ENCODE measurements at places on chromosomes 2 and 18. TPM values are rescaled to one million over a fixed set of nuclear protein-coding genes. Genes with fewer than 3 reads are reported as not detected.

DNA sequence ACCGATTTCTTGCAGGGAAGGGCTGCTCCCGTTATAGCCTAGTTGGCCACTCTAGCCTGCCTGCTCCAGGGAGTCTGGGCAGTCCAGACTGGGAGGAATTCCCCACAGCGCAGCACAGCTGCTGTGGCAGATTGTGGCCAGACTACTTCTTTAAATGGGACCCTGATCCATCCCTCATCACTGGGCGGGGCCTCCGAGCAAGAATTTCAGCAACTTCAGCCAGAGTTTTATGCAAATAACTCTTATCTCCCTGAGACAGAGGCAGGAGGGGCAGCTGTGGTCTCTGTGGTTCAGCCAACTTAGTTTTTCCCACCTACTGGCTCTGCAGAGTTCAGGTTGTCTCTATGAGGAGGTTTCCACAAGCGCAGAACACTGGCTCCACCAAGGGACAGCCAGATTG lies 1583.2 kb downstream of the SUCLG1 start:
- H3K4me3 ChIP-seq = no peak overlapping the region
- no peak for DNase-seq
- no peaks in the 10 kb centered on the region for H3K4me1 ChIP-seq
- no peak overlapping the region for H3K27ac ChIP-seq

Gene CRYGC
- not detected for total RNA-seq

Gene CFAP53
- 0.97 TPM for total RNA-seq

GRCh38 chr2:105746177-105747080 lies 1.7 kb downstream of the NCK2 start:
- peak overlapping the region; percentile 96 for H3K4me3 ChIP-seq
- peaks cover 78% of the 10 kb centered on the region for H3K4me1 ChIP-seq
- no peaks in the 10 kb centered on the region for H3K27me3 ChIP-seq
- DNase-seq = peak; percentile 96

DNA sequence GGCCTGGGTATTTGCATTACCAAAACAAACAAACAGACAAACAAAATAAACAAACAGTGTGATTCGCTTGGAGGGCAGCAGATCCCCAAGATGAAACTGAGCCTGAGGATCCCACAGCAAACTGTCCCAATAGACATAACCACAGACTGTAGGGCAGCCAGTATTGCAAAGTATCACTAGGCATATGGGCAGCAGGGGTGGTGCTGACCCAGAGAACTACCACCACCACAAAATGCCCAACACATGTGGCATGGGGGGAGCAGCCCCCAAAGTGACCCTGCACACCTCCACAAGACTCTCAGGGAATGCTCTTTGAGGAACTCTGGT lies 330.1 kb downstream of the CYRIA start:
- H3K27ac ChIP-seq = no peak overlapping the region
- DNase-seq = no peak
- H3K27me3 ChIP-seq = no peaks in the 10 kb centered on the region
- H3K36me3 ChIP-seq = no peaks in the 10 kb centered on the region

DNA sequence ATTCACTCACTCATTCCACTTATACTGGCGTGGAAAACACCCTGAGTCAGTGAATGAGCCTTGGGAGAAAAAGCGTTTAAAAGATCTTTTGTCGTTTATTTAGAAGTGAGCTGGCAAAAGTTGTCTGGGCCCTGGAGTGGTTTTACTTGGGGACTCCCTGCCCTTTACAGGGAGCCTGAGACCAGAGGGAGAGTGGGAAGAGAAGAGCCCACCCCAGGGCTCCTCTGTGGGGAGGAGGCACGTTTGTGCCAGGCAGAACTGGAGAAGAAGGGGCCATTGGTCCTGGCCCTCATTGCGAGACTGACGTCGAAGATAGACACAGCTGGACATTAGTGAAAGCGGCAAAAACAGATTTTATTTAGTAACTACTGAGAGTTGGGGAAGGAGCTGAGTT lies 25.7 kb downstream of the DCDC2C start:
- H3K27me3 ChIP-seq = peaks cover 21% of the 10 kb centered on the region
- H3K4me1 ChIP-seq = no peaks in the 10 kb centered on the region
- no peak for DNase-seq
- no peaks in the 10 kb centered on the region for H3K36me3 ChIP-seq

DNA sequence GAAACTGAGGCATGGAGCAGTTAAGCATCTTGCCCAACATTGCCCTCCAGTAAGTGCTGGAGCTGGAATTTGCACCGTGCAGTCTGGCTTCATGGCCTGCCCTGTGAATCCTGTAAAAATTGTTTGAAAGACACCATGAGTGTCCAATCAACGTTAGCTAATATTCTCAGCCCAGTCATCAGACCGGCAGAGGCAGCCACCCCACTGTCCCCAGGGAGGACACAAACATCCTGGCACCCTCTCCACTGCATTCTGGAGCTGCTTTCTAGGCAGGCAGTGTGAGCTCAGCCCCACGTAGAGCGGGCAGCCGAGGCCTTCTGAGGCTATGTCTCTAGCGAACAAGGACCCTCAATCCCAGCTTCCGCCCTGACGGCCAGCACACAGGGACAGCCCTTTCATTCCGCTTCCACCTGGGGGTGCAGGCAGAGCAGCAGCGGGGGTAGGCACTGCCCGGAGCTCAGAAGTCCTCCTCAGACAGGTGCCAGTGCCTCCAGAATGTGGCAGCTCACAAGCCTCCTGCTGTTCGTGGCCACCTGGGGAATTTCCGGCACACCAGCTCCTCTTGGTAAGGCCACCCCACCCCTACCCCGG lies 1.3 kb downstream of the PROC start:
- no peak overlapping the region for H3K27ac ChIP-seq
- H3K36me3 ChIP-seq = no peaks in the 10 kb centered on the region
- H3K27me3 ChIP-seq = peaks cover 54% of the 10 kb centered on the region

DNA sequence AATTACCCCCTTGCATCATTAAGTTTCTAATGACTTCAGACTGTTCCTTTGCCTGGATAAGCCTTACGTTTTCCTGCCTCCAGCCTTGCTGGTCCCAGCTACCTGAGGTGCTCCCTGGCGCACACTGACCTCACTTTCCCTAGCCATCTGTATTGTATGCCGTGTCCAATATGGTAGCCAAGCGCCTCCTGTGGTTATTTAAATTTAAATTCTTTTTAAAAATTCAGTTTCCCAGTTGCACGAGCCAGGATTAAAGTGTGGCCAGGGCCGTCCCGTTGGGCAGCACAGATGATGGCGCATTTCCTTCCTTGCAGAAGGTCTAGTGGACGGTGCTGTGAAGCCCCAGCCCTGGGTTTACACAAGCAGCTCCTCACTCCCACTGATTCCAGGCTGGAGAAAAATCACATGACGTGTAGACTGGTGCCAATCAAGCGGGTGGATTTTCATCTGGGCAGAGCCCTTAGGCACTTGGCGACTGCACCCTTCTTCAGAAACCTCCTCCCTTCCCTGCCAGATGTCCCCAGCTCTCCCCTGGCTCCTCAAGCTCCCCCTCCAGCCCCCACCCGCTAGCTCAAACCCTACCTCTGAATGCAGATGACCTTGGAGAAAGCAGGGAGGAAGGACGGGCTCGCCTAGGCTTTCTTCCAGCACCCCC lies 33.9 kb downstream of the ACKR3 start:
- DNase-seq = no peak
- H3K27ac ChIP-seq = no peak overlapping the region
- peaks cover 6% of the 10 kb centered on the region for H3K4me1 ChIP-seq
- peaks cover 26% of the 10 kb centered on the region for H3K27me3 ChIP-seq

GRCh38 chr2:167592441-167592840 lies 655.0 kb downstream of the STK39 start:
- peaks cover 5% of the 10 kb centered on the region for H3K4me1 ChIP-seq
- no peaks in the 10 kb centered on the region for H3K36me3 ChIP-seq
- H3K27me3 ChIP-seq = no peaks in the 10 kb centered on the region
- H3K27ac ChIP-seq = peak overlapping the region; percentile 36
- no peak overlapping the region for H3K4me3 ChIP-seq
- no peak for DNase-seq

Gene ASXL2
- 39.8 TPM for total RNA-seq

Gene SERPINB10
- 2.8 TPM for total RNA-seq

GRCh38 chr18:79795446-79795845 lies 2.3 kb upstream of the KCNG2 start:
- peaks cover 81% of the 10 kb centered on the region for H3K27me3 ChIP-seq
- H3K27ac ChIP-seq = no peak overlapping the region
- DNase-seq = no peak
- H3K36me3 ChIP-seq = peaks cover 2% of the 10 kb centered on the region

DNA sequence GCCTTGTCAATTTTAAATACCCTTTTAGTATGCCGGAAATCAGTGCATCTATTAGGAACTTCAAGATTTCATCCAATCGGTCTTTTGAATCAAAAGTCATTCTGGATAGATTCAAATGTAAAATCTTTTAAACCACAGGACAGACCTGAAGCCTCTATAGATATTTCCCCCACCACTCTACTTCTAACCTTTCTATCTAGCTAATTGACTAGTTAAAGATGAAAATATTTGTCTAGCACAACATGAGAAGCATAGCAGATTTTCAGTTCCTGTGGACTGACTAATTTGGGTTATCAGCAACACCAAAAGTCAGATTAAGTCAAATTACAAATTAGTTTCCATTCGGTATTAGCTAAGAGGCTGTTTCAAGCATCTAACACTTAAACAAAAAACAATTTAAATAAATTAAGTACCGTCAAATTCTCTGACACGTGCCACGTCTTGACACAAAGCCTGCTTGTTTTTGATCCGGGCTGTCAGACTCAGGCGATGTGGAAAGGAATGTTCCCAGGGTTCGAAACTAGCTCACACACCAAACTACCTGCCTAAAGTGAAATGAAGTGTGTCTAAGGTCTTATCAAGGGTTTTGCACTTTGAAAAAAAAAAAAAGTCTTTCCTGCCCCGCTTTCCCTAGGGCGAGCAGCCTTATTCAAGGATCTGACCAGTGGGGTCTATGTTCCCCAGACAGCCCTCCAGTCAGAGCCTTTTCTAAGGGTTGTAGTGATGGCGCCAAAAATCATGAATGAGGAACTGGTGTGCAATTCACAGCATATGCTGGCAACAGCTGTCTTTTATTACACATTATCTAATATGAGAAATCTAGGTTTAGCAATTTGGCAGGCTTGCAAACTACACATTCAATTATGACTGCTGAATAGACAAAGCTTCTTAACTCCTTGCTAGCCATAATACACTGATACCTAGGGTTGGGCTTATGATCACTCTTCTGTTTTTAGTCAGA lies 4.7 kb downstream of the CYTIP start:
- DNase-seq = peak; percentile 46
- H3K4me3 ChIP-seq = peak overlapping the region; percentile 93
- H3K27me3 ChIP-seq = no peaks in the 10 kb centered on the region
- peaks cover 16% of the 10 kb centered on the region for H3K4me1 ChIP-seq
- peak overlapping the region; percentile 98 for H3K27ac ChIP-seq

Gene CTLA4
- total RNA-seq = 132 TPM

DNA sequence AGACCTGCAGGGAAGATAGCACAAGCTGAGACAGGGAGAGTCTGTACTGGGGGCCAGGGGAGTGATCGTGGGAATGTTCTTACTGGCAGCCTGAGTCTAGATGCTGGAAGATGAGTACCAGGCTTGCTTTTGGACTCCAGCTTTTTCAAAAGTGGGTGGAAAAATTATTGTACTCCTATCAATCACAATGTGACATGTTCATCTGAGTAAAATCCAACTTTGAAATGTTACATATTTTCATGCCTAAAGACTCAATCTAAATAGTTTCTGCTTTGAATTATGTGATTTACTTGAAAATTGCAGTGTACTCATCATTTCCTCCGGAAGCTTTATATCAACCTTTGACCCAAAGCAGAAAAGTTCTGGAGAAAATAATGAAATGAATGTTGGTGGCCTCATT lies 49.7 kb upstream of the ST3GAL5 start:
- DNase-seq = no peak
- no peak overlapping the region for H3K4me3 ChIP-seq

DNA sequence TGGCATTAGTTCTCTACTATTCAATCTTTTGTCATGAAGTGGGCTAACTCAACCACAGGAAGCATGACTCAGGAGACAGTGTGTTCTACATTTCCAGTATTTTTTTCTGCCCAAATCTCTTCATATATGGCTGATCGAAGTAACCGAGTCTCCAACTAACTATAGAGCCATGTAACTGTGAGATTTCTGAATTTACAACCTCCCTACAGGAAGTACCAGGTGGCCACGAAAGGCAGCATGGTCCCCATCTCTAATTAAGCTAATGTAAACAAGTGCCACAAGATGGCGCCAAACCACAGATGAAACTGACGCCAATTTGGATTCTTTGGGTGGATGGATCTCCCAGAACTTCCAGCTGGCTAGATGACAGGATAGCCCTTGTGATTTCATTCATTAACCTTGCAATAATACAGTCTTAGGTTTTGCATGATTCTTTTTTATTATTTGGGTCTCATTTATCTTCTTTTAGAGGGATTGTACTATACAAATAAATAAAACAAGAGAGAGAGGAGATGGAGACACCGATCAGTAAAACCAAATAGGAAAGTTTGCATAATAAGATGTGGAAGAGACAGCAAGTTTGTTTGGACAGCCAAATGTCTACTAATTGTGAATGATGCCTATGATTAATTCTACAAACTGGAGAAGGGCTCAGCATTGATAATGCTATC lies 18.3 kb upstream of the ARHGAP15 start:
- H3K27me3 ChIP-seq = peaks cover 2% of the 10 kb centered on the region
- DNase-seq = peak; percentile 64
- peak overlapping the region; percentile 69 for H3K27ac ChIP-seq
- peak overlapping the region; percentile 70 for H3K4me3 ChIP-seq
- peaks cover 40% of the 10 kb centered on the region for H3K4me1 ChIP-seq

Gene DAPL1
- not detected for total RNA-seq

Data from activated T-cell treated with anti-CD3 and anti-CD28 coated beads, Interleukin-2, amount 50 U/mL, for 72 hours (primary cell).